ENCODE measurements at places on chromosomes 16 and 17.

- DNase-seq: no peak
Observed at GRCh38 chr17:2521257-2521656, 9.6 kb upstream of the METTL16 start.

GRCh38 chr16:88055356-88055755 is 104.1 kb downstream of the BANP start:
- no peak for DNase-seq

- DNase-seq: no peak
Observed at GRCh38 chr17:82603981-82604448, 44.2 kb downstream of the WDR45B start.

DNA sequence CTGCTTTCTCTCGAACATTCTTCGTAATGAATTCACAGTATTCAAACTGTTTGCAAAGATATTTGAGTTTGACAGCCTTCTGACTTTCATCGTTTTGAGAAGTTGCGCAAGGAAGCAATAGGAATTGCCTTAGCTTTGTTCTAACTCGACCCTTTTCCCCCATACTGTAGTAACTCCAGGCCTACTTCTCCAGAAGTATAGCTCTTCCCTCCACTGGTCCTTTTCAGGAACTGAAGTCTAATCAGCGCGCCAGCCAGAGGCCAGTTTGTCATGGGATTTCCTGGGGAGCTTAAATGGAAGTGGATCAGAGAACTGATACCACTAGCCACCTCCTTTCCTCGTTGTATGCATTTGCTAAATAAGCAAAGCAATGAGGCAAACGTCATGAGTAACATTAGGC is 27.9 kb downstream of the CDR2 start:
- DNase-seq: no peak

DNA sequence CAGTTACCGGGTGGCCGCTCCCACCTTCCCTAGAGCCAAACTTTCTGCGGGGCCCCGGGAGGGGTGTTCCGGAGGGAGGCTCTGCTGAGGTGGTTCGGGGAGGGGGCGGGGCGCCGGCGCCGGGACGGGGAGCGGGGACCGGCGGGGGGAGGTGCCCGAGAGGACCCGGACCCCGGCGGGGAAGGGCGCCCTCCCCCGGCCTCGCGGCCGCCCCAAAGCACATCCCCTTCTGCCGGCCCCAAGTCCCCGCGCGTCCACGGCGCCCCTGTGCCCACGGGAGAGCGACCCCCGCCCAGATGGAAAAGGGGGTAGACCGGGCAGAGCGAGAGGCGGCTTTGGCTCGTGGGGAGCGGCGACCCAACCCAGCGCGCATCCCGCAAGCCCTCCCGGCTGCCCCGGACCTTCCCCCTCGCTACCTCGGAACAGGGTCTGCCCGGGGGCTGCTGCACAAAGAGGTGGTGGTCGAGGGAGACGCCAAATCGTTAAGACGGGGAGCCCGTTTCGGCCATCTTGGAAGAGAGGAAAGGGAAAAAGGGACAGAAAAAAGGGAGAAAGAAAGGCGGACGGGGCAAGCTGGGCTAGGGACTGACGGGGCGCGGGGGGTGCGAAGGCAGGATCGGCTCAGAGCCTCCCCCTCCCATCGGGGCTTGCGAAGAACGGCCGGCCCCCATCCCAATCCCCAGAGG is 530 bp downstream of the PCGF2 start:
- DNase-seq: peak; percentile 87

- DNase-seq: peak; percentile 41
Observed at GRCh38 chr17:39750131-39751015, 12.6 kb downstream of the GRB7 start.

DNA sequence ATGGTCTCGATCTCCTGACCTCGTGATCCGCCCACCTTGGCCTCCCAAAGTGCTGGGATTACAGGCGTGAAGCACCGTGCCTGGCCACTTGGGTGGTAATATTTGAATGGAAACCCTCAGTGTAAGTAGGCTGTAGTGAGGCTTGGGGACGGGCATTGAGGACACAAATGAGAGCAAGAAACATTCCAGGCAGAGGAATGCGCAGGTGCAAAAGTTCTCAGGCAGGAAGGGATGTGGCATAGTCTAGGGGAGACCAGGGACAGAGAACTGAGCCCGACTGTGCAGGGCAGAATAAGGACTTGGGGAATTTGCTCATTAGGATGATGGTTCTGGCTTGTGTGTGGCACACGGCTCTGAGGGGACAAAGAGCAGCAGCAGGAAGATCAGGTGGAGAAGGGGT is 54.8 kb downstream of the GRB2 start:
- no peak for DNase-seq

- DNase-seq: no peak
Observed at GRCh38 chr16:58249388-58249779, 45.4 kb downstream of the PRSS54 start.

GRCh38 chr16:67015313-67015731 is 13.6 kb upstream of the CBFB start:
- DNase-seq: peak; percentile 31

DNA sequence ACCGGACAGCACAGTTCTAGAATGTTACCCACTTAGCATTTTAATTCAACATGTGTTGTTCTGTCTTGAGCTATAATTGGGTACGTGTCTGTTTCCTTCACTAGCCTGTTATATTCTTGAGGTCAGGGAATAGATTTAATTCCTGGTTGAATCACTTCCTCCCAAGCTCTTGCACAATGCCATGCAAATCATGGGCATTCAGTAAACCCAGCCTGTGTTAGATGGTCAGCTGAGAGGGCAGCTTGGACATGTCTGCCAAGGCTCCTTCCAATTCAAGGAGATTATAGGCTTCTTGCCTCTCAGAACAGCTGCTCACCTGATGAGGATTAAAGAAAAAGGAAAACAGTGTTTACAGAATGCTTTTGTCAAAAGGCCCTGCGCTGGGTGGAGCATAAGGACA is 12.6 kb downstream of the C1QTNF1 start:
- peak; percentile 62 for DNase-seq

DNA sequence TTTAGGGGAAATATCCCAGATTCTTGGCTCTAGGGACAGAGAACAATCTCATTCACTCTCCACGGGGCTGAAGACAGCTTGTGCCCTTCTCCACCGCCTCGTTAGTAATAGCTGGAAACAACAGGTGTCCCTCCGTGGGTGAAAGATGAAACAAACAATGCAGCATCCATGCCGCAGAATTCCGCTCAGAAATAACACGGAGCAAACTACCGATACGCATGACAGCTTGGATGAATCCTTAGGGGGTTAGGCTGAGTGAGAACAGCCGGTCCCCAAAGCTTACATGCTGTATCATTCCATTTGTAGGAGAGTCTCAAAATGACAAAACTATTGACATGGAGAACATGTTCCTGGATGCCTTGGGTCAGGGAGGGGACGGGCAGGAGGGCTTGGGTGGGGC is 29.4 kb upstream of the CACNG1 start:
- DNase-seq: no peak

DNA sequence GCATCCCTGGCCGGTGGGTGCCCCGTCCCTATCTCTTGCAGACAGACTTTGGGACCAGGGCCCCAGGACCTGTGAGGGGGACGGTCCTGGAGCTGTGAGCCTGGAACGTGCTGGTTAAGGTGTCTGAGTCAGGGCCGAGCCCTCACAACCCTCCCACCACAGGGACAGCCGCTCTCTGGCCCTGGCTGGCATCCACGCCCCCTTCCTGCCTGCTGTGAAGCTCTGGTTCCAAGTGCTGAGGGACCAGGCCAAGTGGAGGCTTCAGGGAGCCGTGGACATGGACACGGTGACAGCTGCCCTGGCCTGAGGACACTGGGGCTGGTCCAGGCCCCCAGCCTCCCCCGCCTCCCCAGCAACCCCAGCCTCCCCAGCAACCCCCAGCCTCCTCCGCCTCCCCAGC is 6.6 kb downstream of the TSR3 start:
- DNase-seq: no peak

DNA sequence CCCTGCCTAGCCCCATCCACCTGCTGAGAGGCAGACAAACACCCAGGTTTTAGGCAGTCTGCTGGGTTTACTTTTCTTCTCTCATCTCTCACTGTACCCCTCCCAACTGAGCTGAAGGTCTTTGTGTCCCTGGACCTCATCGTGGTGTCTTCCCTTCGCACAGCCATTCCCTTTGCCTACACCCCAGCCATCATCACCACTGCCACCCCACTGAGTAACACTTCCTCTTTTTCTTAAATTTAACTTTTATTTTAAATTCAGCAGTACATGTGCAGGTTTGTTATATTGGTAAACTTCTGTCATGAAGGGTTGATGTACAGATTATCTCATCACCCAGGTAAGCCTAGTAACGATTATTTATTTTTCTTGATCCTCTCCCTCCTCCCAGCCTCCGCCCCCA is 188.3 kb upstream of the MON1B start:
- DNase-seq: no peak

DNA sequence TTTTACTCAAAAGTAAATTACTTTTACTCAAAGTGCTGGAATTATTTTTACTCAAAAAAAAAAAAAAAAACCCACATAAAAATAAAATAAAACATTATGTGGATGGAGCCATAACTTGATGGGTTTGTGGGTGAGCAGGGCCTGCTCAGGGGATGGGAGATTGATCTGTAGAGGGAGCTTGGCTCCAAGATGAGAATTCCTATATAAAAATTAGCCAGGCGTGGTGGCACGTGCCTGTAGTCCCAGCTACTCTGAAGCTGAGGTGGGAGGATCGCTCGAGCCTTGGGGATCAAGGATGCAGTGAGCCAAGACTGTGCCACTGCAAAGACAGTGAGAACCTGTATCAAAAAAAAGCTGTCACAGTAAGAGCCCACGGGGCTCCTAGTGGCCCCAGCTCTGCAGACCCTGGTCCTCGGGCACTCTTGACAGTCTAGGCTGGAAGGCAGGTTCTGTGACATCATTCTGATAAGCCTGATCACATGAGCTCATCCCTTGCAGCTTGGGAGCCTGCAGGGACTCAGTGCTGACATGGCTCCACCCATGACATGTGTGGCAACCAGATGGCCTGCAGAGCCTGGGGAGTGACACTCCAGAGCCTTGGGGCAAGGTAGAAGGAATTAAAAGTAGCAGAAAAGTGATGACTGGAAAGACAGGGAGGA is 42.5 kb downstream of the ST3GAL2 start:
- peak; percentile 81 for DNase-seq

DNA sequence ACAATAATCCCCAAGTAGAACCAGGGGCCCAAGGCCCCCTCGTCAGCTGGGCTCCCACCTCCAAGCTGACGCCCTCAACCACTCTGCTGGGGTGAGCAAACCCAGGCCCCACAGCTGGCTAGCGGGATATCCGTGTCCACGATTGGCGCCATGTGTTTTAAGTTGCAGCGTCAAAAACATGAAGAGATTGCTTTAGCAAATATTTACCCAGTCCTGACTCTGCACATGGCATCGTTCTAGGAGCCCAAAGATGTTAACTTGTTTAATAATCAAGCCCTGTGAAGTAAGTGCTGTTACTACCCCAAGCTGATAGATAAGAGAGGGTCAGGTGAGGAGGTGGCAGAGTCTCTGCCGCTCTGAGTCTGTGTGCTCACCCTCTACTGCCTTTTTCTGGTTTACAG is 344 bp upstream of the SEPTIN12 start:
- DNase-seq: no peak

DNA sequence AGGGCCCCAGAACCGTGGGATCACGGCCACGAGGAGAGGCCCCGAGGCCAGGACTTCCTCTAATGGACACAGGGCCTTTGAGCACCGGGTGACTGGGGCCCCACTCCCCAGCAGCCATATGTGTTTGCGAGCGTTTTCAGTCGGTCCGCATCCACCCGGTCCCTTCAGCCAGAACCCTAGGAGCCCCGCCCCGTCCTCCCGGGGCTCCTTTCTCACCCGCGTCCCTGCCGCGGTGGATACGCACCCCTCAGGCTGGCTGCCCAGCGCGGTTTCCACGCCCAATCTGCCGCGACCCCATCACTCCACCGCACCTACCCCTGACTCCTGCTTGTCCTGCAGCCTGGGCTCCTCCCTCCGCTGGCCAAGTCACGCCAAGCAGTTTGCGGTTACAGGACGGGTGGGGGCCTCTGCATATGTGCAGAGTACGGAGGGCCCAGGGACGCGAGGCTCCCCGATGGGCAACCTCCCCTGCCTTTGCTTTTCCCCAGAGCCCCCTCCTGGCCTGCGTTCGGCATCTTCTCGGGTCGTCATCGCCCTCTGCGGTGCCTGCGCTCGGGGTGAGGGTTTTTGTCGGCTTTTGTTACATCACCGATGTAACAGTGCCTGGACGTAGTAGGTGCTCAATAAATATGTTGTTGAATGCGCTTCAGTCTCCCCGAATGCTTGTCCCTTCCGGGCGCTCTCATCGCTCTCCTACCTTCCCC is 1.0 kb upstream of the TTYH2 start:
- DNase-seq: no peak

DNA sequence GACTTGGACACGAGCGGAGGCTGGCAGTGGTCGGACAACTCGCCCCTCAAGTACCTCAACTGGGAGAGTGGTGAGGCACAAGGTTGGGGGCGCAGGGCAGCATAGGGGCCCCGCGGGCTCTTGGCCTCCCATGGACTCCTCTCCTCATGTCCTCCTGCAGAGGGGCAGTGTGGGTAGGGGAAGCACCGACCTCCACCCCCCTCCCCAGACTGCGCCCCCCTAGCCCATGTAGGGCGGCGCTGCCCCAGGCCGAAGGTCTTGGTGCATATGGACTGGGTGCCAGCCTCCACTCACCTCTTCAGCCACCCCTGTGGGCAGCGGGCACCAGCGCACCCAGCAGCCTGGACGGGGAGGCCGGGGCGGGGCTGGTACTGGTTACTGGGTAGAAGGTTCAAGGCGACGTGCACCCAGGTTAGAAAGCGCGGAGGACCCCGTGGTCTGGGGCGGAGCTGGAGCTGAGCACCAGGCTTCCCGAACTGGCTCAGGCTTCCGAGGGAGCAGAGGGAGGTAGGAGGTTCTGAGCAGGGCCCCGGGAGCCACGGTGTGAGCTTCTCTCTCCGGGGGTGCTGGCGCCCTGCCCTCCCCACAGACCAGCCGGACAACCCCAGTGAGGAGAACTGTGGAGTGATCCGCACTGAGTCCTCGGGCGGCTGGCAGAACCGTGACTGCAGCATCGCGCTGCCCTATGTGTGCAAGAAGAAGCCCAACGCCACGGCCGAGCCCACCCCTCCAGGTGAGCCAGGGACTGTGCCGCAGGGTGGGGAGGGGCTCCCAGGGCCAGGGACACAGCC is 39.5 kb downstream of the MRC2 start:
- peak; percentile 50 for DNase-seq

GRCh38 chr16:85366031-85366763 is 246.9 kb upstream of the GSE1 start:
- no peak for DNase-seq

DNA sequence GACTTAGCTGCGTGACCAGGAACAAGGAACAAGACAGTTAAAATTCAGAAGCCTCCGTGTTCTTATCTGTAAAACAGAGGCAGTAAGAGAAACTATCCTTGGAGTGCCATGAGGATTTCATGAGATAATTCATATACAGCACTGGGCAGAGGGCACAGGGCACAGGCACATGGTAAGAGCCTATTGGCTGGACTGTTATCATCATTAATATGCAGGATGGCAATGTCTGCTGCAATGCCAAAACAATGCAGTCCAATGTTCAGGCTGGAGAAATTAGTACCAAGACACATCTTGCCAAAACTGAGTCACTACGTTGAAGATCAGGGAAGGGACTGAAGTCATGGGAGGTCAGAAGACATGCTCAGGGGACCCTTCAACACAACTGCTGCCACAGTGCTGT is 13.6 kb downstream of the CDRT4 start:
- DNase-seq: no peak
